Activated CD4-positive, alpha-beta T cell treated with anti-CD3 and anti-CD28 coated beads, Interleukin-2, amount 10 ng/mL, durations not matched to agents 7 days and 5 days (primary cell): ENCODE measurements at places on chromosomes 4 and X.
A peak's percentile ranks its signal among the peaks of the same experiment; 100 is the strongest.

GRCh38 chr4:56007154-56007553 lies 58.4 kb downstream of the CEP135 start:
- no peak for DNase-seq

DNA sequence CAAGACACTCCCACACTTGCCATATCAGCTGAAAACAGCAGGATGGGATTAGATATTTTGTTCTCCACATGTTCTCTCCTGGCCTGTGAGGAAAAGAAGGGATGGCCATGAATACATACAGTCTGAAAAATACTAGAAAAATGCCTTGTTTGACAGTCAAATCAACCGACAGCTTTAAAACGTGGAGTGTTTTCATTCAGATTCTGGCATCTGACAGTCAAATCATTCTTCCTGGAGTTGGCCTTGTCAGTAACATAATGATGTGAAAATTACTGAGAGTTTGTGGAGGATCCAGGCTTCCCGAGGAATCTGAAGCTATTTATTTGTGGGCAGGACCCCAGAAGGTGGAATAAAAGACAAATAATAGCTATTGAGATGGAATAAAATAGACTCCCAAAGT lies 188.2 kb downstream of the LDB2 start:
- no peak for DNase-seq

GRCh38 chr4:110196206-110196870 lies 2.1 kb downstream of the ELOVL6 start:
- DNase-seq: peak; percentile 48

GRCh38 chrX:73977542-73978169 lies 326.3 kb upstream of the ZCCHC13 start:
- DNase-seq: peak; percentile 39

DNA sequence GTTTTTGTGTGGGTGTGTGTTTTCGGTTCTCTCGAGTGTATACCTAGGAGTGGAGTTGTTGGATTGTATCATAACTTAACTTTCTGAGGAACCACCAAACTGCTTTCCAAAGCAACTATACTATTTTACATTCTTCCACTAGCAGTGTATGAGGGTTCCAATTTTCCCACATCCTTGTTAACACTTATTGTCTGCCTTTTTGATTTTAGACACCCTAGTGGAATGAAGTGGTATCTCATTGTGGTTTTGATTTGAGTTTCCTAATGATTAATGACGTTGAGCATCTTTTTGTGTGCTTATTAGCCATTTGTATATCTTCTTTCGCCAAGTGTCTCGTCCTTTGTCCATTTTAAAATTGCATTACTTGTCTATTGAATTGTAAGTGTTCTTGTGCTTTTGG lies 118.6 kb downstream of the REPS2 start:
- DNase-seq: no peak

GRCh38 chrX:46707274-46707965 lies 51.5 kb downstream of the SLC9A7 start:
- no peak for DNase-seq

- DNase-seq: no peak
Observed at GRCh38 chr4:77510367-77510766, 95.3 kb upstream of the CXCL13 start.

DNA sequence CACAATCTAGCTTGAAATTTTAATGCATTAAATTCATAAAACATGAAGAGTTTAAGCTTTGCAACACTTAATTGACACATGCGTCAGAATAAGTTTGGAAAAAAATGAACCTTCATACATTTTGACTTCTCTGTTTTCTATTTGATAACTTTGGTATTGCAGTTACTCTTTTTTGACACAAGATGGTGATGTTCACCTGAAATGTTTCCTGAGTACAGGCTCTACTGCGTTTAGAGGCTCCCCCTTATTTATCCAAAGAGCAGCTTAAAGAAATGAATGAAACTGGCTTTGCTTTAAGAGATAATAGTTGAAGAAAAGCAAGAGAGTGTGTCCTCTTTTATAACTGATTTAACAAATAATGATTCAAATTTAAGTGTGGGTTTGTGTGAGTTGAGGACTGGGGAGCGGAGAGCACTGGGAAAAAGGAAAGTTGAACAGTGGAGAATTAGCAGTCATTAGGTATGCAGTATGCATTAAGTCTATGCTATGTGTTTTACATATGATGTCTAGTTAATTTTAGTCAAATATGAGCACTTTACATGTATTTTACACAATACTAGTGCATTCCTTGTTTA lies 180.6 kb upstream of the NUDT6 start:
- DNase-seq: no peak

GRCh38 chr4:118743867-118744266 lies 58.7 kb downstream of the METTL14 start:
- DNase-seq: no peak

DNA sequence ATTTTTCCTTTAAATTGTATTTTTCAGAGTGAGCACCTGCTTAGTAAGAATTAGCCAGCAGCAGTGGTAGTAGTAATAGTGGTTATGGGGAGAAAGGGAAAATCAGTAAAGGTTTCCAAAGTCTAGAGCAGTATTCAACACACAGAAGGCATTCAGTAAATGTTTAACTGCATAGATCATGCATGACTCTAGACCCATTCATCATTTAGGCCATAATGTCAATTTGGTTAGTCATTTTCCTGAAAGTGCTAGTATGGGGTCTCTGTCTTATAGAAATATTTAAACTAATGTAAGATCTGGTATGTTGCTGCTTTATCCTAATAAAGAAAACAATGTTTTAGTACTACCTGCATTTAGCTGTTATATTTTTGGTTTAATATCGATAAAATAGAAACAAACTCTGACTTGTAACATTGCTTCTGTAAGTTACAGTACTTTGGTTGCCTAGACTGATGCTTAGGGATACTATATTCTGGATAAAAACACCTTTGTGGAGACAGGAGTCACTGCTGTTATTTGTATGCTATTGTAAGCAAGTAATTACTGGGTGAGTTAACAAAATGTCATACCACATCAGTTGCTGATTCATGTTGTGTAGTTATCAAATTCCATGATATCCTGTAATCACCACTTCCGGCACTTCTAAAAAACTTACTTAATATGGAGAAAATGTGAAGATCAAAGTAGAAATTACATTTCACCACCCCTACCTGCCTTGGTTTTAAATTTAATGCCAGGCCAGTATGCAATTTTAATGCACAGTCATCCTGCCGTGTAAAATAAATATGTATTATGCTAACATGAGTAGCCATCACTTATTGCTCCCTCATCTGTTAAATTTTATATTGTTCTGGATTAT lies 115.8 kb upstream of the BMPR1B start:
- DNase-seq: no peak

GRCh38 chr4:70863099-70863790 lies 23.6 kb upstream of the GRSF1 start:
- no peak for DNase-seq

DNA sequence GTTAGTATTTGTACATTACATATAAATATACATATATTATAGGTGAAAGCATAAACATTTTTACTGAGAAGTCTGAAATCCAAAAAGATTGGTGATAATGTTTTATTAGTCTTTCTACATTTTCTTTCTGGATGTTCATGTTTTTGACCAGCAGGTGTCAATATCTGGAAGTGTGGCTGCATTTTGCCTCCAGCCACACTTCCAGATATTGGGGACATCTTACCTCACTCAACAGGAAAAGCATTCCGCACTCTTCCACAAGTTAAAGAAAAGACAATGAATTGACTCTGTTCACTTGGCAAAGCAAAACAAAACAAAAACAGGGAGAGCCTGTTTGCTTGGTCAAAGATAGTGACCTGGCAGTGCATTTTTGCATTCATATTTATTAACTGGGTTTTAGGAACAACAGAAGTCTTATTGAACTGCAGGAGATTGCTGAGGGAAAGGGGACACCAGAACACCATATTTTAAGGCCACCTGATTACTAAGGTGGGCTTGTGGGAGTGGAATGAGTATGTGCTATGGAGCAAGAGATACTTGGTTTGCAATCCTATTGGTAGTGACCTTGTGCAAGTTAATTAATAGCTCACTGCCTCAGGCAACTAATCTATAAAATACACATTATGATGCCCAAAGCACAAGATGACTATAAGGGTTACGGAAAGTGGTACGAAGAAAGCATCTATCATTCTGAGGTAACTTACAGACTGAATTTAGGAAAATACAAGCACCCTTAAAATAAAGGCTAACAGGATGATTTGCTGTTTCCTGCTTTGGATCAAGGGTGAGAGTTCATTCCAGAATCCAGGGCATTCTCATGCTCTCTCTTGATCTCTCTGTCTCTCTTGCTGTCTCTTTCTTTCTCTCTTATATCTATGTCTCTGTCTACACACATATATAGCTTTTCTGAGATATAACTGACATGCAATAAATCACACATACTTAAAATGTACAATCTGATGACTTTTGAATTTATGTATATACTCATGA lies 389.9 kb upstream of the EMCN start:
- DNase-seq: no peak

DNA sequence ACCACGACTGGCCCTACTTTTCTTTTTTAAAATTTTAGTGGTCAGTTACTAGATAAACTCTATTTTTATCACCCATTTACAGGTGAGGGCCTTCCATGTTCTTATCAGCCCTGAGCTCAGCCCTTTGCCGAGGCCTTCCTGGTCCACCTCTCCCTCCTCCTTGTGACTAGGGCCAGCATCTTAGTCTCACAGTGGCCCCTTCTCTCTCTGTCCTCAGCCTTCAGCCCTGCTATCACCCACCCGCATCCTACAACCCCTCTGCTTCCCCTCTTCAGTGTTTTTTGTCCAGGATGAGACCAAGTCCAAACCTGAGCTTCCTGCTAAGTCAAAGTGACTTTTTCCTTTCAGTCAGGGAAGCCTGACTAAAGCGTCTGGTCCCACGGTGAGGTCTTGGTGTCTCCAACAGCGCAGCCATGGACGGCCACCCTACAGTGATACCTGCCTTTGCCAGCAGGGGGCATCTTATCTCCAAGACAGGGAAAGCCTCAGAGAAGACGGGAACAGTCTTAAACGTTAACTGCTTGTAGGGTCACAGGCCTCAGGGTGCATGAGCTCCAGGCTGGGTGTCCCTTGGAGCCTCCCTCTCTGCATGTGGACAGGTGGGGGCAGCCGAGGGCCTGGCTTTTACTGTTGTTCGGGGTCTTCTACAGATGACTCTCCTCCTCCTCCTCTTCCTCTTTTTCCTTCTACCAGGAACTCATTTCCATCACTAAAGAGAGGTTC lies 11.7 kb upstream of the GAGE10 start:
- peak; percentile 76 for DNase-seq

DNA sequence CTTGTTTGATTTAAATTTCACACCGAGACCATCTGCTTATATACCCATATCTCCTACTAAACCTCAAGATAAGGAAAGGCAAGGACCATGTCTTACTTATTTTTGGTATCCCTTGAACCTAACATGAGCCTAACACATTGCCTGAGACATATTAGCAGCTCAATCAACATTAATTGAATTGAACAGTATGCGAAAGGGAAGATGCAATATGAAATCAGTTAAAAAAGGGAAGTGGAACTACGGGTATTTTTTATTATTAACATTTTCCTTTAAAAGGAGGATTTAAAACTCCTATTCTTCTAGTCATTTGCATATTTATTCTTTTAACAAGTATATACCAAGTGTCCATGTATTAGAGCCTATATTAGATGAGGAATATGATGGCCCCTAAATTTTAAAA lies 197.0 kb downstream of the CAMK2D start:
- DNase-seq: no peak

GRCh38 chr4:150962245-150962644 lies 52.8 kb downstream of the LRBA start:
- DNase-seq: no peak

DNA sequence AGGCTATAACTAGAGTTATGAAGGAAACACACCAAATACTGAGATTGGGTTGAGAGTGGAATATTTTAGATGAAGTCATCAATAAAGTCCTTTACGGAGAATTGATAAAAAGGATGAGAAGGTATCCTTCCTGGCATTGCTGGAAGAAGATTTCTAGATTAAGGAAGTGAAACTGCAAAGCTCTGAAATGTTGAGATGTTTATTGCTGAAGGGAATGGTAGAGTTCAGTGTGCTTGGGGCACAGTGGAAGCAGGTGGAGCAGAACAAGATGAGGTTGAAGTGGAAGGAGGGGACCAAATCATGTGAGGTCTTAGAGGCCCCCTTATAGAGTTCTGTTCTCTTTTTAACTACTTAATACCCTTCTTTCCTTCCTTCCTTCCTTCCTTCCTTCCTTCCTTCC lies 848.5 kb downstream of the RAB28 start:
- DNase-seq: no peak

DNA sequence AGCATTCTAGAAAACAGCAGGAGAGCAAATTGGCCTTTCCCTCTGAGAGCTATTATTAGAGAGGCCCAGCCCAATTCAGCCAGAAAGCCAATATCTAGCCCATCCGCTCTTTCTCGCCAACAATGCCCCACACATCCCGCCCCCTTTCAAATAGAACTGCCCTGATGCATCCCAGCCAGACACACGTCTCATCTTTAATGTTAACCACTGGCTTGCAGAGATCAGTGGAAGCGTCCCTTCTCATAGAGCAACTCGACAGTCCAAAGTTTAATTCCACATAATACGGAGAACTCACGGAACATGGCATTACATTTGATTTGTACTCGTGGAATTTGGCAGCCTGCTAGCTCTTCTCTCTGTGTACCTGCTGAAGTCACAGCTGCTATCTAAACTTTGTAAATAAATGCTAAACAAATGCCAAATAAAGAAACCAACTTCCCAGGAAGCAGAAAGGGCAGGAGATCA lies 304.4 kb downstream of the DHX15 start:
- DNase-seq: no peak

DNA sequence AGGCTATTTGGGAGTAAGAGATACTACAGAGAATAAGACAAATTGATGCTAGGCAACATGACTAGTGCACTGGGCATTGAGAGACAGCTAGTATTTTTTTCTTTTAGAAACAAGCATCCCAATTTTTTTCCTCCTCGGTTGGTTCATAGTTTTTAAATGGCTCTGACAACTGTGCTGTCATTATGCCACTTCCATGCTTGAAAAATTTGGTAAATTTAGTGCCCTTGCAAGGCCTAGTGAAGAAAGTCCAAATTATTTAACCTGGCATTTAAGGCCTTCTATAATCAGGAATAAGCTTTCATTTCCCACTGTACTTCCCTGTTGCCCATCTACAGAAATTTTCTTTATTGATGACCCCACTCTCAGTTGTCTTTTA lies 15.8 kb downstream of the VSIG4 start:
- DNase-seq: no peak

DNA sequence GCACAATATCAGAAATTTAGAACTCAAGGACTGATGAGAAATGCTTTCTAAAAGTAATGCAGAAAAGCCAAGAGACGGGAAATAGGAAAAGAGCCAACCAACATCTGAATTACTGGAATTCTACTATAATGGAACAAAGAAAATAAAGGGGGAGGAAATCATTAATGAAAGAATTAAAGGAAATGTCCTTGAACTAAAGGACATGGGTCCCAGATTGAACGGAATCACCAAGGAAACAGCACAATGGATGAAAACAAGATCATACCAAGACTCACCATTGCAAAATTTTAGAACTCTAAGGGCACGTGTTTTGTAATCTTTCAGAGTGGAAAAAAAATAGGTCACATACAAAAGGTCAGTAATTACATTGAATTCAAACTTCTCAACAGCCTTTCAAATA lies 35.9 kb downstream of the HPGDS start:
- DNase-seq: no peak

GRCh38 chr4:152258804-152259708 lies 276.8 kb downstream of the FBXW7 start:
- DNase-seq: no peak

- no peak for DNase-seq
Observed at GRCh38 chr4:156193106-156193505, 239.4 kb upstream of the CTSO start.
